ENCODE measurements at places on chromosomes 12 and 14. TPM values are rescaled to one million over a fixed set of nuclear protein-coding genes. Genes with fewer than 3 reads are reported as not detected.

GRCh38 chr14:104895786-104896661 lies 28.7 kb upstream of the PLD4 start:
- no peak for DNase-seq

Gene IFI27L2
- total RNA-seq: 98.0 TPM

GRCh38 chr14:70685474-70686197 lies 43.9 kb downstream of the TTC9 start:
- DNase-seq: no peak

Gene EID3
- total RNA-seq: 4.8 TPM

Gene ANHX
- not detected for total RNA-seq

Gene TMPRSS12
- total RNA-seq: not detected

- DNase-seq: no peak
Observed at GRCh38 chr12:11689591-11690186, 40.2 kb downstream of the ETV6 start.

Gene PLBD2
- 11.6 TPM for total RNA-seq
